ENCODE measurements at places on chromosomes 11 and 22. TPM values are rescaled to one million over a fixed set of nuclear protein-coding genes. Genes with fewer than 3 reads are reported as not detected.

- peaks cover 20% of the 10 kb centered on the region for H3K27me3 ChIP-seq
- no peak overlapping the region for H3K4me3 ChIP-seq
- no peak for DNase-seq
- H3K4me1 ChIP-seq = no peaks in the 10 kb centered on the region
These were observed 132.2 kb upstream of the NECTIN1 start for GRCh38 chr11:119861160-119861559.

DNA sequence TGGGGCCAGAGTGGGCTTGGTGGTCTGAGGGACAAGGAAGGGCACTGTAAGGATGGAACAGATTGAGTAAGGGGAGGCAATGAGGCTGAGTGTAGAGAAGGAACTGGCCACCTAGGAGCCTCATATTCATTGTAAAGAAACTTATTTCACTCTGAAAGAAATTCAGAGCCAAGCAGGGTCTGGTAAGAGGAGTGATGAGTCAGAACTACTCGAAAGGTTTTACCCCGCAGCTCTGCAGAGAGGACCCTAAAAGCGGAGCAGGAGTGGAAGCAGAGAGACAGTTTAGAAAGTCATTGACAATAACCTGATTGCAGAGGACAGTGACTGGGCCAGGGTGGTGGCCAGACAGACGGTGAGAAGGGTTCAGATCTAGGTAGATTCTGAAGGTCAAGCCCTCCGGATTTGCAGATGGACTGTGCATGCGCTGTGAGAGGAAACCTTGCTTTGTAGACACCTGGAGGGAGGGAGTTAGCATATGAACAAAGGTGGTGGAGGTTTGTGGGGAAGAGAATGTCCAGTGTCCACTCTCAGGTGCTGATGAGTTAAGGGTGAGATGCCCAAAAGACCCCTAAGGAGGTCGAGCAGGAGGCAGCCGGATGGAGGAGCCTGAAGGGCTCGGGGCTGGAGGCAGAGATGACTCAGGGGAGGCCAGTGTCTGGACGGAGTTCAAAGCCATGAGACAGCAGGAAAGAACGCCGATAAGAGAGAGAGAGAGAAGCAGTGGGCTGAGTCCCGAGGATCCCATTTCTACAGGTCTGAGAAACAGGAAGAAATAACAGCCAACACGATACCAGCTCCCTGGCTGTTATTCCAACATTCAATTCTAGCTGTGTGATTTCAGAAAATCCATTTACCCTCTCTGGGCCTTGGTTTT lies 546.0 kb downstream of the BRD1 start:
- H3K36me3 ChIP-seq = no peaks in the 10 kb centered on the region
- H3K27ac ChIP-seq = no peak overlapping the region
- no peak for DNase-seq
- no peak overlapping the region for H3K4me3 ChIP-seq
- no peaks in the 10 kb centered on the region for H3K4me1 ChIP-seq
- peaks cover 25% of the 10 kb centered on the region for H3K27me3 ChIP-seq

Gene TEX12
- total RNA-seq = 0.32 TPM

DNA sequence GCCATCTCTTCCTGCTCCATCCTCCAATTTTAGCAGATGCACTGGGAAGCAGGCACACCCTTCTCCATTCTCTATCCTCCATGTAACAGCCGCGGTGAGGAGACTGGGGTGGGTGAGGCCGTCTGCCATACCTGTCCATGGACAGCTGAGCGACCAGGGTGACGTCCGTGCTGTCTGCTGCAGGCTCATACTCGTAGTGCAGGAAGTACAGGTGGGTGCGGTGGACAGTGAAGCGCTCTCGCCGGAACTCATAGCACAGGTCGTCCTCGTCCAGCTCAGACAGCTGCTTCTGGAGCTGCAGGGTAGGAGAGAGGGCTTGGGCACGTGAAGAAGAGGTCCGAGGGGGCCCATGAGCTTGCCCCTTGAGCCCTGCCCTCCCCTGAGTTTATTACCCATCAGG lies 257.8 kb upstream of the SYN3 start:
- H3K27ac ChIP-seq = no peak overlapping the region
- H3K27me3 ChIP-seq = peaks cover 4% of the 10 kb centered on the region
- no peak overlapping the region for H3K4me3 ChIP-seq
- no peak for DNase-seq

- no peak overlapping the region for H3K4me3 ChIP-seq
- H3K27ac ChIP-seq = no peak overlapping the region
- no peaks in the 10 kb centered on the region for H3K4me1 ChIP-seq
- no peaks in the 10 kb centered on the region for H3K36me3 ChIP-seq
- no peaks in the 10 kb centered on the region for H3K27me3 ChIP-seq
- DNase-seq = no peak
These were observed 131.1 kb upstream of the FIBIN start for GRCh38 chr11:26862801-26863200.

DNA sequence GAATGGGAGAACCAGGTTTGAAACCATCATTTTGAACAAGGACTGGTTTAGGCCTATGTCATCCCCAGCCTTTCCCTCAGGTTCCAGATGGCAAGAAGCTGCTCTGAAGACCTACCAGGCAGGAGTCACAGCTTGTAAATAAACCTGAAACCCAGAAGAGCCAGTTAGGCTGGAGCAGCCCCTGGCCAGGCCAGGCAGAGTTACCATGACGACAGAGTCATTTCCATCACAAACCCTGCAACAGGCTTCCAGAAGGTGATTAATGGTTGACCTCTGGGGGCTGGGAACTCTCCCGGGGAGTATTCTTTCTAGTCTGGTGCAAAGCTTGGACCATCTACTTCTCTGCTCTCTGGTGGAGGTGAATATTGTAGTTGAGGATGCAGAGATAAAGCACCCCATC lies 164.1 kb upstream of the NCAM1 start:
- no peaks in the 10 kb centered on the region for H3K27me3 ChIP-seq
- no peak for DNase-seq
- H3K36me3 ChIP-seq = no peaks in the 10 kb centered on the region

Measured in activated CD4-positive, alpha-beta T cell treated with anti-CD3 and anti-CD28 coated beads for 36 hours (primary cell).